ENCODE measurements at places on chromosomes 6 and 20. TPM values are rescaled to one million over a fixed set of nuclear protein-coding genes. Genes with fewer than 3 reads are reported as not detected.

GRCh38 chr6:142926494-142927270, 18.3 kb downstream of the HIVEP2 start:
- DNase-seq = peak; percentile 69

DNA sequence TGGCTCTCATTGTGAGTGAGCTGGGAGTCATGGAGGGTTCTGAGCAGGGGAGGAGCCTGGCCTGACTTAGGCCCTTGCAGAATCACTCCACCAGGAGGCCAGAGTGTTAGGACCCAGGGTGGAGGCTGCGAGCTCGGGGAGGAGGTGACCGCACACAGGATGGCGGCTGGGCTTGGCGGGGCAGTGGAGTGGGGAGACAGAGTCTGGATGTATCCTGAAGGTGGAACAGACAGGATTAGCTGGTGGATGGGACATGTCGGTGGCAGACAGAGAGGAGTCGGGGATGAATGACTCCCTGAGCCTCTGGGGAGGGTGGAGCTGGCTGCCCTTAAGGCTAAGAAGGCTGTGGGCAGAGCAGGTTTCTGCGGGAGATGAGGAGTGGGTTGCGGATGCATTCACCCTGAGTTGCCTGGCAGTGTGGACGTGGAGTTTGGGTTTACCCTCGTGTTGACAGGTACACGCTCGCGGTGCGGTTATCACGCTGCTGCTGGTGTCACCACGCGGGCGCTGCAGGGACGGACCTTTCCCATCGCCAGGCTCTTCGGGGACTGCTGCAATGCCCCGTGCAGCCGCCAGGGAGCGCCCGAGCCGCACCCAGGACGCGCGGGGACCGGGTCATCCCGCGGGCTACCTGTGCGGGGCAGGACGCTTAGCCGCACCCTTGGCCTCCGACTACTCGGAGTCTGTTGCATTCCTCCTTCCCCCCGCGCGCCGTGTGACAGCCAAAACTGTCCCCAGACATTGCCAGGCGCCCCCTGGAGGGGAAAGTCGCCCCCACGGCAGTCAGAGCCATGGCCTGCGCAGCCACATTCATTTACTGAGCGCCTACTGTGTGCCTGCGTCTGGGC, 43.0 kb upstream of the PTGIS start:
- peak; percentile 45 for DNase-seq

The KHDC1L gene
- not detected for total RNA-seq

The ABT1 gene
- total RNA-seq = 36.1 TPM

GRCh38 chr20:47016068-47016664, 121.5 kb downstream of the EYA2 start:
- no peak for DNase-seq

- no peak for DNase-seq
These were observed 1.7 kb downstream of the PHF10 start for GRCh38 chr6:169722362-169723199.

DNA sequence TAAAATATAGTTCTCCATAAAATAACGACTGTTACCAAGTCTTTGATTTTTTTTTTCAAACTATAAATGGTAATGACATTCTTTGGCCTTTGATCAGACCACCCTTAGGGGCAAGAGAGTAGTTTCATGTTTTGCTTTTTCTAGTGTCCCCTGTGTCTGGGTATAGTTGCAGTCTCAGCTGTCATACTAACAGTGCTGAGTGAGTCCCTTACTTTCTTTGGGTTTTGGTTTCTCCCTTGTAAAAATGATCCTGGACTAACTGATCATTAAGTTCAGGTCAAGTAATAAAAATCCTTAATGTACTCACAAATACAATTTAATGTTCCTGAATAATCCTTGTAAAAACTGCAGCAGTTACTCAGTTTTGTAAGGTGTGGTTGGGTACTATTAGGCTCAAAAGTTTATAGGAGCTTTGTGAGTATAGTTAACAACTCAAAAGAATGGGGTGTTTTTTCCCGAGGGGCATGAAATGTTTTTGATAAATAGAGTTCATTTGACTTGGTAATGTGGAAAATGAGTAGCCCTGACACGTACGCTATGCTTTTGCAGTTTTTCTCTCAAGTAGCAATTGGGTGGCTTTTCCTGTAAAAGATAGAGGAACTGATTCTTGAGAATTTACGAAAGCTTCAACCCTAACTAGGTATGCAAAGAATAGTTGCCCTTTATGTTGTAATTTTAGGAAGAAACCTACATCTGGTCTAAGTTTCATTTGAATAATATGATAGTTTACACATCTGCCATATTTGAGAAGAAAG, 6.2 kb downstream of the PTPN1 start:
- DNase-seq = no peak

DNA sequence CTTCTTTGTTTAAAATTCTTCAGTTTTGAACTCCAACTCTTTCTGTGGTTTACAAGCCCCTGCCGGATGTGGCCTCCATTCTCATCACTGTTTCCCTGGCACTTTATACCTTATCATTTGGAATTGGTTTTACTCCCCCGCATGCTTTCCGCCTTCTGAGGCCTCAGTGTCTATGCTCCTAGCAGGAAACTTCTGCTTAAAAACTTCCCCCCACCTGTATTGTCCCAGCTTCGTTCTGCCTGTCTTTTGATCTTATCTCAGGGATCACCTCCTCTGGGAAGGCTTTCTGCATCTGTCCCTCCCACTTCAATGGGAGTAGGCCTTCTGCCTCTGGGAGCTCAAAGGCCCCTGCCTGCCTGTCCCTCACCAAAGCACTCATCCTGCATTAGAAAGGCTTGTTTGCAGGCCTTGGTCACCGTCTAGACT, 3.4 kb upstream of the ANGPT4 start:
- no peak for DNase-seq

The NFATC2 gene
- total RNA-seq = 39.8 TPM

DNA sequence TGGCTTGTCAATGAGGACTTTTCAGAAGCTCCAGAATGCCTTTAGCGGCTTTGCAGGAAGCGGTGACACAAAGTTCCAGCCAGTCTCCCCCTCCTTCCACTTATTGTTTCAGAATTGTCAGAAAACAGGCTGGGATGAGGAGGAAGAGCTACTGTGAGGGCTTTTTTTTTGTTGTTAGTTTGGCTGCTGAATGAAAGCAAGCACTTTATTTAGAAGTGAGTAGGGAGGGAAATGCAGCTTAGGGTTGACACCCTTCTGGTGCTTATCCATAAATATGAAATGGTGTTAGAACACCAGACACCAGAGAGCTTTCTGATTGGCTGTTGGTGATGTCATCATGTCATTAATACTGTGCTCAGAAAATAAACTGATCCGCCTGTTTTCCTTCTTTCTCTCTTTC, 251.5 kb downstream of the SOX4 start:
- DNase-seq = no peak

The HLA-DRB1 gene
- total RNA-seq = 16.4 TPM

DNA sequence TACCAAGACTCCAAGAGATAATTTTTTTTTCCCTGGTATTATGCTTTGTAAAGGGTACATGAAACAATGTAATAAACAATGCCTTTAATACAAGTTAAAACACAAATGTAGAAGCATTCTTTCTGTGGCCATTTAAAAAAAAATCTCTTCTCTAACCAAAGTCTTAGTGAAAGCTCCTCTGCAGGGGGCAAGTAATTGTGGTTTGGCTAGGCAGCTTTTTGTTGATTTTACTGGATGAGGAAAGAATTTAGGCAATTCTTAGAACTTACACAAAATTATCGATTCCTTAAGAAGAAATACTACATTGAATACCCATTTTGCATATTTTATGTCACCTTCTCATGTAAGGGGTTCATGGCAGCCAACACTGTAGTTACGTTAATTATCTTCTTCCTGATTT, 12.4 kb downstream of the TFB1M start:
- no peak for DNase-seq

GRCh38 chr6:16974387-16974673, 127.5 kb upstream of the STMND1 start:
- DNase-seq = no peak

The SLC17A2 gene
- not detected for total RNA-seq

DNA sequence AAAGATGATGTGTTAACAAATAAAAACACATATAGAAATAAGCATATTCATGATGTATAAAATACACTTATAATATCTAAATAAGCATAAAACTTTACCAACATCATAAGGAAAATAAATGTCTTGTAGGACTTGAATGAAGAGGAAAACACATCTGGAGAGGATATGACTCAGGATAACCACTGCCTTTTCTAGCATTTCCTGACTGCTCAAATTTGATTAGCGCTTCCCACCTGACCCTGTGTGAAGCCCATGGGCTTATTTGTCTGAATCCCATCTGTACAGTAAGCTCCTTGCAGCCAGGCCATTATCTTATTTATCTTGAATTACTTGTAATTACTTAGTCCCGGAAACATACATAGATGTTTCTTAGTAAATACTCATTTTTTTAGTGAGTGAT, 608.6 kb downstream of the COL12A1 start:
- no peak for DNase-seq

GRCh38 chr6:42599558-42599957, 35.7 kb downstream of the UBR2 start:
- no peak for DNase-seq

DNA sequence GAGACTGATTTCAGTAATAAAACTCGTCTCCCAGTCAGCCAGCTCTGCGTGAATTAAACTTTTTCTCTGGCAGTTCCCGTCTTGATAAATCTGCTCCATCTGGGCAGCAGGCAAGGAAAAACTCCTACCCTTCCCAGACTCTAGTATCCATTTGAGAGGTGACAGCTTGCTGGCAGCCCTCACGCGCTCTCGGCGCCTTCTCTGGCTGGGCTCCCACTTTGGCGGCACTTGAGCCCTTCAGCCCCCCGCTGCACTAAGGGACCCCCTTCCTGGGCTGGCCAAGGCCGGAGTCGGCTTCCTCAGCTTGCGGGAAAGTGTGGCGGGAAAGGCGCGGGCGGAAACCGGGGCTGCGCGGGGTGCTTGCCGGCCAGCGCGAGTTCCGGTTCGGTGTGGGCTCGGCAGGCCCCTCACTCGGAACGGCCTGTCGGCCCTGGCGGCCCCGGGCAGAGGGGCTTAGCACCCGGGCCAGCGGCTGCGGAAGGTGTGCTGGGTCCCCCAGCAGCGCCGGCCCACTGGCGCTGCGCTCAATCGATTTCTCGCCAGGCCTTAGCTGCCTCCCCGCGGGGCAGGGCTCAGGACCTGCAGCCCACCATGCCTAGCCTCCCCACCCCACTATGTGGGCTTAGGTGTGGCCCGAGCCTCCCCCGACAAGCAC, 21.8 kb upstream of the GMPR start:
- no peak for DNase-seq

GRCh38 chr6:139847457-139847813, 473.0 kb upstream of the CITED2 start:
- no peak for DNase-seq

DNA sequence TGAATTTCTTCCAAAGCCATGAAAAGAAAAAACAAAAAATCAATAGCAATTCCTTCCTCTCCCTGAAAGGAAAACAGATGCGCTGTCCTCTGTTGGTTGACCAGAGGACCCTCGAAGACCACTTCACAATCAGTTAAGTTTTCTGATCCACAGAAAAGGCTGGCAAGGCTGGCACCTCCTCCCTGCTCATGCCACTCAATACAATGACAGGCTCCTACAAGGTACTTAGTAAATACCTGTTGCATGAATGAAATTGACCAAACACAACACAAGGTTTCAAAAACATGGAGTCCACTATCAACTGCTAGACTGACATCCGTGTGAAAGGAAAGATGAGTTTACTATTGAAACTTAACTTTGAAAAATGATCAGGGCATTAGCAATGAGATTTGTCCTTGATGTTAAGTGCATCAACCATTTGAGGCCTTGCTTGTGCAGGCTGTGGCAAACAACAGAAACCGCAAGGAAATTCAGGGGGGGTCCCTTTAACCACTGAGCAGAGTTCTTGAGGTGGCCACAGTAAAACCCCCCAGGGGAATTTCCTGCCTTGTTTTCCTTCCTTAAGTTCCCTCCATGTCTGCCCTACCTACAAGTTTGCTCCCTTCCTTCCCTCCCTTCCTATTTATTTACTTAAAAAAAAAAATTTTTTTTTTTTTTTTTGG, 27.9 kb upstream of the RTF2 start:
- no peak for DNase-seq

- DNase-seq = no peak
These were observed 29.7 kb upstream of the PI16 start for GRCh38 chr6:36924778-36925374.

Measured in naive thymus-derived CD4-positive, alpha-beta T cell (primary cell).